ENCODE measurements at places on chromosomes 13 and 19.

DNA sequence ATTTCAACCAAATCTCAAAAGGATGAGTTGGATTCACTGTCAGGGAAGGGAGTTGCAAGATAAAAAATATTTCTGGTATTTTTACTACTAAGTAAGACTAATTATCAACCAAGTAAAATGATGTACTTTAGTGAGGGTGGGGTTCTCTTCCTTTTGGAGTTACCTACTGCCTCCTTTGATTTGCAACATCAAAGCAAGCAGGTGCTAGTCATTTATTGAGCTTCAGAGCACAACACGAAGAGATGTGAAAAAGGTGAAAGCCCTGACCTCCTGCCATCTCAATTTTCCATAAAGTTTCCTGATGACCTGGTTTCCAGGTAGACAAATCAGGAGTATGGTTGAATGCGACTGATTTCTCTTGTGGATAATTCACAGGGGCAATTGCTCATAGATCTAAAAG lies 96.0 kb downstream of the CDADC1 start:
- DNase-seq: no peak

DNA sequence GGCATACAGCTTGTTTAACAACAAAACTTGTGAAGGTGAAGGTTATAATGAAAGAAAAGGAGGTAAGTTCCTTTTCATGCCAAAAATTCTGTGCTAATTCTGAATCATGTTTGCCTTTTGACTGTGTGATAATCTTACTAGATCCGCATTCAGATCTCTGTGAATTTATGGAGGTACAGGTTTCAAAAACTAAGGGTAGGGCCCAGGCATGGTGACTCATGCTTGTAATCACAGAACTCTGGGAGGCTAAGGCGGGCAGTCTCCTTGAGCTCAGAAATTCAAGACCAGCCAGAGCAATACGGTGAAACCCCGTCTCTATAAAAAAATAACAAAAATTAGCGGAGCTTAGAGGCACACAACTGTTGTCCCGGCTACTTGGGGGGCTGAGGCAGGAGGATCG lies 45.9 kb downstream of the PCDH9 start:
- no peak for DNase-seq

DNA sequence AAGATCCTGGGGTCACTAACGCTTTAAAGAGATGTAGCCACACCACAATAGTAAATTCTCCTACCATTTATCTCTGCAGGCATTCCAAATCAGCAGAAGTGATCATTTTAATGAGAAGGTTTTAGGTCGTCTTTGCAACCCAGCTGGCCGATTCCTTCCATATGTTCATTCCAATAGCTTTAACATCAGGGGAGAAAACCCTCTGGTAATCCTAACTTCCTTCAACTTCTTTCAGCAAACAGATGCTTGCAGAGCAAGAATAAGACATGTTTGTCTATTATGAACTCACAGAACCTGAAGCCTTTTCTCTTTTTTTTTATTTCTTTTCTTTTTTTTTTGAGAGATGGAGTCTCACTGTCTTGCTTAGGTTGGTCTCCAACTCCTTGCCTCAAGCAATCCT lies 498.6 kb upstream of the SLITRK1 start:
- no peak for DNase-seq

- DNase-seq: no peak
Observed at GRCh38 chr13:37889102-37889501, 19.5 kb upstream of the TRPC4 start.

DNA sequence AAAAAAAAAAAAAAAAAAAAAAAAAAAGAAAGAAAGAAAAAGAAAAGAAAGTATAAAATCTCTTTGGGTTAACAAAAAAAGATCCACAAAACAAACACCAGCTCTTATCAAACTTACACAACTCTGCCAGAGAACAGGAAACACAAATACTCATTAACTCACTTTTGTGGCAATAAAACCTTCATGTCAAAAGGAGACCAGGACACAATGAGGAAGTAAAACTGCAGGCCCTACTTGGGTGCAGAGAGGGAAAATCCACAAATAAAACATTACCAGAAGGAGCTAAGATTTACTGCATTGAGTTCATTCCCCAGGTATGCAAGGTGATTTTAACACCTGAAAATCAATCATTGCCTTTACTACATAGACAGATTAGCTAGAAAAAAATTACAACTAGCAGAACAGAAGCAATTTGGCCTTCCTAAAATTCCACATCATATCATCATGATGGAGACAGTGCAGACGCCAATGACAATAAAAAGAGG lies 9.6 kb upstream of the CEACAM5 start:
- DNase-seq: no peak

DNA sequence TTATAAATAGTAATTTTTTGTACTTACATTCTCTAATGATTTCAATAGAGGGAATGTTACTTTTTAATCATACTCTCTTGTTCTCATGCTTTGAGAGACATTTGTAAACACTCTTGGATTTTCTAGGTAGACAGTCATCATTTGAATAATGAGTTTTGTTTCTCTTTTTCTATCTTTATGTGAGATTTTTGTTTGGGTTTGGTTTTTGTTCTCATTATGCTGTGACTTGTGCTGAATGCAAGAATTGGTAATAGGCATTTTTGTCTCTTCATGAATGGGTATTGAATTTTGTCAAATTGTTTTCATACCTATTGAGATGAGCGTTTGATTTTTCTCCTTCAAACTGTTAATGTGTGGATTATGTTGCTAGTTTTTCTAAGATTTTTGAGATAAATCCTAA lies 56.8 kb upstream of the GPR183 start:
- no peak for DNase-seq

- no peak for DNase-seq
Observed at GRCh38 chr13:31587698-31588266, 151.5 kb upstream of the RXFP2 start.

DNA sequence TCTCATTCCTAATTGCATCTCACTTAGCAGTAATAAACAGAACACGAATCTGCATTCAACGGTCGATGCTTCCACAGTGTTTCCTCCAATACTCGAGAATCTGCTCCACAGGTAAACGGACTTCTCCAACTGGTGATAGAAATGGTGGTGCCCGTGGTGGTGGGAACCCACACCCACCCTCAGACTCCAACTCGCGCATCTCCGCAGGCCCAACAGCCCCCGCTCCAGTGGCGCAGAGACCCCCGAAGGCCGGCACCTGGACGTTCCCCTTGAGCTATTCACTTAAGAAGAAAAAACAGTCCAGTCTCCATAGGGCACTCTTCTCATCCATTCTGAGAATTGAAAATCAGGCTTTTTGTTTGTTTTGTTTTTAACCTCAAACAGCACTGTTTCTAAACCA lies 13.8 kb upstream of the RASA3 start:
- no peak for DNase-seq

- DNase-seq: no peak
Observed at GRCh38 chr13:41407380-41407779, 50.0 kb upstream of the RGCC start.

DNA sequence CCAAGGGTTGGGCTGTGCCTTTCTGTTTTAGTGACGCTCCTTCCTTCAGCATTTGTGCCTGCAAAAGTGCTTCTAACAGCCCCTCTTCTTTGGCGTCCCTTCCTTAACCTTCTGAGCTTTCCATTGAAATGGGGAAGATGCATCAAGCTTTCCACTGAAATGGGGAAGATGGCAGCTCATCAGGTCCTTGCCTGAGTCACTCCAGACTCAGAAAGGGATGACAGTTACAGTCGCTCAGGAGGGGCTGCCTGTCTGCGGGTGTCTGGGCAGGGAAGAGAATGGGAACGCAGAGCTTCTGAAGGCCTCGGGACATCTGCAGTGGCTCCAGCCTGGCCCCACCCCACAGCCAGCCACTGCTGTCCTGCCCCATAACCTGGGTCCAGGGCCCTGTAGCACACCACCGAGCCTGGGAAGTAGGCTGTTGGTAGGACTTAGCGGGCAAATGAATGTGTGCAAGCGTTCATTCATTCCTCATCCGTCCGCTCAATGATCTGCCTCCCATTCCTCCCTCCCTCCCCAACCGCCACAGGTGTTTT lies 9.8 kb downstream of the AP1M1 start:
- DNase-seq: no peak

- no peak for DNase-seq
Observed at GRCh38 chr13:59880468-59880867, 283.3 kb downstream of the DIAPH3 start.

DNA sequence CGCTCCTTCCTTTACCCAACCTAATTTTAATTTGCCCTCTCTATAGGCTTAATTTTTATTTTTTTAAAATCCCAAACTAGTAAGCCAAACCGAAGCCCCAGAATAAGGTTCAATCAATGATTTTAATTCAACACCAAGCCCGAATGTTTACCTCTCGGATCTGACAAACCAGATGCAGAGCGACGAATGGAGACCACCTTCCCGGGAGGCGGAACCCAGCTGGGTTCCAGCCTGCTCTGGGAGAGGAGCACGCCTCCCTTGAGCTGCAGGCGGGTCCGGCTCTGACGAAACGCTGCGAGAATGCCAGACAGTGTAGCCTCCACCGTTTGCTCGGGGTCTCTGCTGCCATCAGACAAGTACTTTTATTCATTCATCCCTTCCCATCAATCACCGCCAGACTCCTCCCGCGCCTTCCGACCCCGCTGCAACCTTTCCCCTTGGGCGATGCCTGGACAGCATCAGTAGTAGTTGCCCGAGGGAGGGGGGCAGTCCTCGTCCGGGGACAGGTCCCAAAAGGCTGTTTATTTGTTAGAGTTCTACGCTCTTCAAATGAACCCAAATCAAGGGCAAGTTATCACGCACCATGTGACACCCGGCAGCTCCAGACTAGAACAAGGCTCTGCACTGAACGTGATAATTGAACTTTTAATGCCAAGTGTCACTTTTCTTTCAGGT lies 752 bp upstream of the EDNRB start:
- no peak for DNase-seq

DNA sequence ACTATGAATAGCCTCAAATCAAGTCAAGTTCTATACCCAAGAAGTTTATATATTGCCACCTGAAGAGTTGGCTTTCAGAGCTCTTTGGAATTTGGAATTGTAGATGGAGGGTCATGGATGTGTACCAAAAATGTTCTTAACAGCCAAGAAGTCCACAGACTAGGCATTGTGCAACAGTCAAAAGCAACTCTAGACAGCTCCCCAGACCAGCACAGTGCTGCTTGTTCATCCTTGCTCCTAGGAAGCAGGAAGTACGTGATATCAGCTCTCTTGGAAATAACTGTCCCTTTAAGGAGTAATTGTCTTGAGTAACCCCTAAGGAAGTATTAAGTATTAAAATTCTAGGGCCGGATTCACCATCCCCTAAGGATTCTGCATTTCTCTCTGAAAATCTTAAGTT lies 30.7 kb upstream of the IL17D start:
- DNase-seq: no peak

GRCh38 chr13:34307607-34308006 lies 489.7 kb downstream of the RFC3 start:
- no peak for DNase-seq

DNA sequence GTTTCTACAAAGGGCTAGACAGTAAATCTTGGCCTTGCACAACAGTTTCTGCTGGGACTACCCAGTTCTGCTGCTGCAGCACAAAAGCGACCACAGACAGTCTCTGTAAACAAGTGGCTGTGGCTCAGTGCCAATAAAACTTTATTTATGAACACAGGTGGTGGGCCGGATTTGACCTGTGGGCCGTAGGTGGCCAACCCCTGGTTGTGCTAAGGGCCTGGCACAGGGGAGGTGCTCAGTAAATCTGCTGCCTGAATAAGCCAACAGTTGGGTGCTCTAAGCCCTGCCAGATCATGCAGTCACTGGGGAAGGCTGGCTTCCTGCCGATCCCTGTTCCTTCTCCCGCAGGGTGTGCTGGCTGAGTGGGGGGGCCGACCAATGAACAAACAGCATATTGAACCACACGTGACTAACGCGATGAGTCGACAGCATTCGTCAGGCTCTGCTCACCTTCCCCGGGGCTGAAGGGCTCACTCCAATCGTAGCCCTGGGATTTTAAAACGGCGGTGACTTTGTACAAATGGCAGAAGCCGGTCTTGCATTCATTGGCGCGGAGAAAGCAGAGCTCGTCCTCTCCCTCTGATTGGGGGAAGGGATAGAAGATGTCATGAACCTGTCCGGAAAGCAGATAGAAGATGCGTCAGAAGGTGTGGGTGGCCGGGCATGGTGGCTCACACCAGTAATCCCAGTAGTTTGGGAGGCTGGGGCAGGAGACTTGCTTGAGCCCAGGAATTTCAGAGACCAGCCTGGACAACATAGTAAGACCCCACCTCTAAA lies 24.3 kb upstream of the MYDGF start:
- DNase-seq: peak; percentile 26

GRCh38 chr19:47511128-47511517 lies 3.7 kb downstream of the NAPA start:
- no peak for DNase-seq

- DNase-seq: no peak
Observed at GRCh38 chr19:55304980-55305379, 20.2 kb downstream of the TMEM150B start.

- DNase-seq: no peak
Observed at GRCh38 chr13:91813253-91813652, 414.8 kb downstream of the GPC5 start.

- DNase-seq: no peak
Observed at GRCh38 chr19:17264641-17264979, at the start of gene USHBP1. USHBP1 (minus strand) TSS chr19:17264745; CDS start chr19:17264299, 446 bp downstream.

DNA sequence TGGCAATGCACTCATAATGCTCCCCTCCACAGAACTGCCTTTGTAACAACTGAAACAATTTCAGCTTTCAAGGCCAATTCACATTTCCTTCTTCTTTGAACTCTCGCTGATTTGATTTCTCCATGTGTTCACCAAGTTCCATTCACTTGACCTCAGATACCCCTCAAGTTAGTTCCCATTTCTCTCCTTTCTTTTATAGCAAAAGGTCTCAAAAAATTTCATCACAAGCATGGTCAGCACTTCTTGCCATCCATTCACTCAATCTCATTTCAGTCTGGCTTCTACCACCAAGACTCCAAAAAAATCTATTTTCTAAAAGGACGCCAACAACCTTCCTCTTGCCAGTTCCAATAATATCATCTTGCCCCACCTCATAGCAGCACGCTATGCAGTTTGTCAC lies 135.7 kb downstream of the DIAPH3 start:
- no peak for DNase-seq

- no peak for DNase-seq
Observed at GRCh38 chr19:53865523-53865917, 2.2 kb upstream of the MYADM start.

DNA sequence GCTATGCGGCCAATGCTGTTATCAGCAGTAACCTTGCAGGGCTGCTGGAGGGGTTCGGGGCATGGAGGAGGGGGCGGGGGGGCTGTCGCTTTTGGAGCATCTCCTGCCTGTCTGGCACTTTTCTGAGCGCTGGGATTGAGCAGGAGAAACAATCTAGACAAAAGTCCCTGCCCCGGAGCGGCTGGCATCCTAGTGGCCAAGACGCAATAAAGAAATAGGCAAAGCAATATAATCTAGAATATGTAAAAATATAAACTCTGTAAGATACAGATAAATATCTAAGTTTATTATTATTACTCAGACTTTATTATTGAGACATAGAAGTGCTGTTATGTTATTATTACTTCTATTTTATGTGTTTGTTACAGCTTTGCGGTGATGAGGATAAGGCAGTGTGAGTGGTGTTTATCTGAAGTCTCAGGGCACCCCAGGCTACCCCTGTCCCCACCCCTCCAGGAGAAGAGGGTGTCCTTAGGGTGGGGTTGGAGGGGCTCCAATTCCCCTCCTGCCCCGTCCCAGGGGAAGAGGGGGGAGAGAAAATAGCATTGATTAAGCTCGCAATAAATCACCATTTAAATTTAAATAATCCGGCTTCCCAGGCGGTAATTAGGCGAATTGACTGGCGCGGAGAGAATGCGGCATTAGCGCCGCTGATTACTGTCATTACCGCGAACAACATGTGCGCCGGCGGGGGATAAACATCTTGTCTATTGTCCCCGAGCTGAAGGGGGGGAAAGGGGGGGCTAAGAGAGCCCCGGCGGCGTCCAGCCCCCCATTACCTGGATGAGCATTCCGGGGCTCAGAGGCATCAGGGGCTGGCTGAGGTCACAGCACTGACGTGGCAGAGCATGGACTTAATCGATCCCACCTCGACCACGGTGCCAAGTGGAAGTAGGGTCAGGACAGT lies 3.2 kb downstream of the NPAS1 start:
- no peak for DNase-seq

Data from esophagus squamous epithelium (tissue), 5 donors.